ENCODE measurements at places on chromosomes 2 and 18.
A peak's percentile ranks its signal among the peaks of the same experiment; 100 is the strongest.

DNA sequence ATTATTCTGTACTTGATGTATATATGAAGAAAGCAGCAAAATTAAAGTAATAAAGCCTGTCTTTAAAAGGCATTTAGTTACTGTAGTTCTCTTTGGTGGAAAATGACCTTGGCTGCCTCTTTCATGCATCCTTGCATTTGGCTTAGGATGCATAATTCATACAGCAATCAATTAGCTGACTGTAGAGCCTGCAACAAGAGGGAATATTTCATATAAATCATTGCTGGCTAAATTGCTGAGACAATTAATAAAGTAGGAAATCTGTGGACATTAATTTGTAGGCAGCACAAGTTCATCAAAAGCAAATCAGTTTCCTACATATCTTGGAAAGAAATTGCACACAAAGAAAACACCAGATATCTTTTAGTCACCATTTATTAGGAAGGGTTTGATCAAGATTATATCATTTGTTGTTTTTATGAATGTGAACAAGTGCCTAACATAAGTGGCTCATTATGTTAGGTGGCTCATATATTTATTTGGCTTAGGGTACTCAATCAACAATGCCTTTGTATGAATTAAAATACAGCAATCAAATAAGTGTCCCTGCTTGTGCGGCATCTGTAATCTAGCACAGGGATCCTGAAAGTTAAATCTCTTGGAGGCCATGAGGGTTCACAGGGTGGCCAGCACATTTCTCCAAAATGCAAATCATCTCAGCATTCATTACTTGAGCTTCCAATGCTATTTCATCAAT is 220.4 kb upstream of the SPOPL start:
- no peak for DNase-seq

DNA sequence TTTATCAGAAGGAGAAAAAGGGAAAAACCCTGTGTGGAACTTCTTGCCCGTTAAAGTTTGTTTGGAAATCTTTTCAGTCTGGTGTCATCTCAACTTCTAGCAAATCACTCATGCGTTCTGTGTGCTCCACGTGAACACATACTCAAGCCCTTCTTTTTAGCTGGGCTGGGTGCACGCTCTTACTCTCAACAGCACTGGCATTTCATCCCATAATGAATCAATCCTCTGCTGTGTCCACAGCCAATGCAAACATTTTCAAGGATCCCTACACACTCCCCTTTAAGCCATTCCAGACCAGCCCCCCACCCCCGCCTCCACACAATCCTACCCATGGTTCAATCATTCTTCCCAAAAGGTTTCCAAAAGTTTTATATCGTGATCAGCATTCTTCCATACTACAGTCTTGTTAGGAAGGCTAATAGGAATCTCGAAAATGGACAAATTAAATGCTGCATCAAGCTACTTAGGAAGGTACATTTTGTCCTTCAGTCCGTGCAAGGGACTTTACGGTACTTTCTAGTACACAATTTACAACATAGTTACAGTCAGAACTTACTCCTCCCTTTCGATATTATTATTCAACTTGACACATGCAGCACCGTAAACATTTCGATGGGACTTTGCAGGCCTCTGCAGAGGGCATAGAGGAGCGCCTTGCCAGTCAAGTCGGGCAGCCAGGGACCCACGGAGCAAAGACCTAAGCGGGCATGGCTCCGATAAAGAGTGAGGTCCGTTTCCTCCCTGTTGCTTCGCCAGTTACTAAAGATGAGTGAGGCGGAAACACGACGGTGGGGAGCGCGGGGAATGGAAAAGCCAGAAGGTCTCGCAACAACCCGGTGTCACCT is 1.4 kb downstream of the PTGR3 start:
- no peak for DNase-seq

DNA sequence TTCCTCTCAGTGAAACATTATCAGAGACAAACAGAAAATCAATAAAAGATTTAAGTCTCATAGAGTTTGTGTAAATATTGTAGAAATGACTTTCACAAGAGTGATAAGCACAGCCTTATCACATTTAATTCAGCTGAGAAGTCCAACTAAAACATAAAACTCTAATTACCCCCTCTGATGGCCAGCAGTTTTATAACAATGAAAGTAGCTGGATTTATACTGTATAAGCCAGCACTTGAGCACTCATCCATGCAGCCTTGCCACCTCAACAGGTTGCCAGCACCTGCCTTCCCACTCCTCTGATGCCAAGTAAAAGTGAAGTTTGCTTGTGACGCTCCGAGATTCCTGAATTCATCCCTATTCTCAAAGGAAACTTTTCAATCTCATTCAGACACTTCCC is 103.0 kb upstream of the STK39 start:
- DNase-seq: no peak

- DNase-seq: no peak
Observed at GRCh38 chr2:195587966-195588365, 69.1 kb upstream of the SLC39A10 start.

GRCh38 chr18:2410688-2411087 is 160.6 kb downstream of the METTL4 start:
- DNase-seq: no peak

- no peak for DNase-seq
Observed at GRCh38 chr18:75374466-75374865, 53.0 kb downstream of the SMIM21 start.

GRCh38 chr18:57811477-57812125 is 8.5 kb upstream of the ATP8B1 start:
- no peak for DNase-seq

- no peak for DNase-seq
Observed at GRCh38 chr2:145060876-145061275, 541.0 kb upstream of the ZEB2 start.

- DNase-seq: no peak
Observed at GRCh38 chr2:150320608-150321007, 166.9 kb downstream of the RND3 start.

GRCh38 chr18:69158944-69159343 is 241.7 kb upstream of the DOK6 start:
- DNase-seq: no peak

DNA sequence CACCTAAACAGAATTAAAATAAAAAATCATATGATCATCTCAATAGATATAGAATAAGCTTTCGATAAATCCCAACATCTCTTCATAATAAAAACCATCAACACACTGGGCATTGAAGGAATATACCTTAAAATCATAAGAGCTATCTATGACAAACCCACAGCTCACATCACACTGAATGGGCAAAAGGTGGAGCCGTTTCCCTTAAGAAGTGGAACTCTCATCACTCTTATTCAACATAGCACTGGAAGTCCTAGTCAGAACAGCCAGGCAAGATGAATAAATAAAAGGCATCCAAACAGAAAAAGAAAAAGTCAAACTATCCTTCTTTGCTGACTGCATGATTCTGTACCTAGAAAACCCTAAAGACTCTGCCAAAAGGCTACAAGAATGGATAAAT is 510.3 kb downstream of the ZNF804A start:
- no peak for DNase-seq

DNA sequence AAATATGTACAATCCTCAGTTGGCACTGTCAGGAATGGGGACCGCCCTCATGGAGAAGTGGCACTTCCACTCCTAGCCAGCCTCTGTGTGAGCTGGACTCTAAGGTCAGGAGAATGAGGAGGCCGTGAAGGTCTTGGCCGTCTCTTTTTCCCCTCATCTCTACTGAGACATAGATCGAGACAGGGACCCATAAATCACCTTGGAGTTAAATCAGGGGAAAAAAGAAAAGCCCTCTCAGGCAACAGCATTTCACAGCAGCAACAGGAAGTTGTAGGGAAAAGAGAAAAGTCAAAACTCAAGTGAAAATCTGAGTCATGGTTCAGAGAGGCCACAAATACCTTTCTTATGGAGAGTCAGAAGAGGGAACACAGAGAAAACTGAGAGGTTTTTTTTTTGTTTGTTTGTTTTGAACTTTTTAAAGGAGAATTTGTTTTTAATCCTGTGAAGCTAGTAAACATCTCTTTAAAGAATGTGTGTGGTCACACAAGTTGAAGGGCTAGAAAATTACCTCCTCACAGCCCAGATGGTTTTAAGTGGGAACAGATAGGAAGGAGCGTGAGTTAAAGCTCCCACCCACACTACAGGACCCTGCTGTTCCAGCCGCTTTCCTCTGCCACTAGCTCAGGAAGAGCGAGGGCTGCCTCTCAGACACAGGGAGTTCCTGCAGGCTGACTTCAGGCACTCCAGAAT is 30.6 kb upstream of the CYP1B1 start:
- no peak for DNase-seq

- no peak for DNase-seq
Observed at GRCh38 chr2:42693013-42693615, 70.8 kb downstream of the OXER1 start.

- no peak for DNase-seq
Observed at GRCh38 chr2:3630631-3631030, 27.4 kb upstream of the ALLC start.

DNA sequence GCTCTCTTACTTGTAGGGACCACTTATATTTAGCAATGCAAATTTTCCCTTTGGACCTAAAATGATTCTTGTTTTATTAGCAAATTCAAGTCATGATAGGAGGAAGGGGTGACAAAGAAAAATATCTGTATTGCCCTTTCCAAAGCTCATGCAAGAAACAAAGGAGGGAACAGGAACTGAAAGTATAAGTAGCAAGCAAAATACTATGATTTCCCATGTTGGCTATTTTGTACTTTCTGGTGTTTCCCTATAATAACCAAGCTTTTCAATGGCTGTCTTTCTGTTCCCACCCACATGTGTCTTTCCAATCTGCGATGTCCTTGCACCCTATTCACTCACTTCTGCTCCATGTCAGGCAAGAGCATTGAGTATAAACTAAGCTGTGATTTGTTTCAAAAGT is 279.7 kb downstream of the RNF144A start:
- no peak for DNase-seq

DNA sequence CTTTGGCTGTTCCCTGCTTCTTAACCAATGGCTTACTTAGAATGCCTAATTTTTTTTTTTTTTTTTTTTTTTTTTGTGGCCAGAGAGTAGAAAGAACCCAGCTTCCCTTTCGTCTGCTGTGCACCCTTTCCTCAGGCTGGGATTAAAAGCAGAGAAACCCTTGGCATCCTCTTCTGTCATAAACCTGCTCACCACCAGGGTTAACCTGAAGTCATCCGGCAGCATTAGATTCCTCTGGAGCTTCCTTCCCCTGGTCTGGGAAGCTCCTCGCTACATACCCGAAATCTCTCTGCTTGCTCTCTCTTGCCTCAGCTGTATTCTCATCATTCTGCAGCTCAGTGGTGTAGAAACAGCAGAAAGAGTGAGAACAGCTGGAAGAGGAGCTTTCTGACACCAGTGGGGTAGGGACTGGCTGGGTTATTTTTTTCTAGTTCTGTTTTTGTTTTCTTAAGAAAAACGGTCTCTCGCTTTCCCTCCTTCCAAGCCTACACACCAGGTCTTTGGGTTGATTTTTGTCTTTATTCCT is 339.0 kb upstream of the MEIS1 start:
- DNase-seq: no peak

DNA sequence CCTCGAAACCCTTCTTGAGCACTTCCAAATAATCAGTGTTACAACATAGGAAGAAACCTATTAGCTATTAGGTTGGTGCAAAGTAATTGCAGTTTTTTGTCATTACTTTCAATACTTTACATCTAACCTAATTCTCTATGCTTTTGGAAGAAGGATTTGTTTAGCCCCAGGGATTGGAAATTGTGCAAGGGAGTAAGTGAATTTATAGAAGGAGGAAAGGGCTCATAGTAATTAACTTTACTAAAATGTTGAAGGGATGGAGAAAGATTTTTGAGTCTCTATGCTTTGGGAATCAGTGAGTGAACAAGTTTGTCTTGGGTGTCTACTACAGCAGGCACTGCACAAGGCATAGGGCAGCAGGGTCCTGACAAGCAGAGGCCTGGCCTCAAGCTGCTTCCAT is 261.1 kb downstream of the EN1 start:
- DNase-seq: no peak

GRCh38 chr2:26144953-26145680 is 27.8 kb upstream of the GAREM2 start:
- peak; percentile 48 for DNase-seq

DNA sequence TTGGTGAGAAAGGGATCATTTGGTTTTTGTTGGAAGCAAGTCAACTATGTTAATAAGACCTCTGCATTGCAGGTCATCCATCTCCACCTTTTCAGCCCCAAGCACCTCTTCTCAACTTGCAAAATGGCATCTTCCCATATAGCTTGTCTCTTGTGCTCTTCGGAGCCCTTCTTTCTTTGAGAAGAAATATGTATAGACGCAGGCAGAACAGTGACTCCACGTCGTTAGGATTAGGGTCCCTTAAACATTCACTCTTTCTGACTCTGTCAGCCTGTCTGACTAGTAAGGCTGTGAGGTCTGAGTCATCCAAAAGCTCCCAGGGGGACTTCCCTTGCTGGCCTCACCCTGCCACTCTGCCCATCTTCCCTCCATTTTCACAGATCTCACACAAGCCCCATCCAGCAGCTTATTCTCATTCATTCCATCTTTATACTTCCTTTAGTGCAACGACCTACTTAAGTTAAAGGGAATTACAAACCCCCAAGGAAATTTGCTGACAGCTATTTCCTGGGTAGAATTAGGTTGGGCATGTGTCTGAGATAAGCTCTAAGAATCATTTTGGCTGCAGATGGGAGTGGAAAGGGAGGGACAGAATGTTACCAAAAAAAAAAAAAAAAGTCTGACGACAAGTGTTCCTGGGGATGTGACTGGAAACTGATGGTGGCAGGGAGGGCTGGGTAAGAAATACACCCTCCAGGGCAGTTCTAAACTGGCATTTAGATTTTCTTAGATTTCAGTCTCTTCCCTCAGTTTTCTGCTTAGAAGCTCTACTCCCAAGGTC is 37.7 kb upstream of the MEX3C start:
- DNase-seq: no peak

DNA sequence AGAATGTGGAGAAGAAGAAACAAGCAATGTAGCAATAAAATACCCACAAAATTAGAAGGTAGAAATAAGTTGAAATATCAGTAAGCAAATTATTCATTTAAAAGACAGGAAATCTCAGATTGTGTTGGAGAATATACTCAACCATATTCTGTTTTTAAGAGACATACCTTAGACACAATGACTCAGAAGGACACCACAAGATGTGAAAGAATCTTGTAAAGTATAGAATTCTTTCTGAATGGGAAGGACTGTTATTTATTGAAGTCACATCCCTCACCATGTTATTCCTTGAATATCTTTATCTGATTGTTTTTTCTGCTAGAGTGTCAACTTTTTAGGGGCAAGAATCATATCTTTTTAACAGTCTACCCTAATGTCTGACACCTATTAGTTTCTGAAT is 50.4 kb downstream of the CTAGE1 start:
- DNase-seq: no peak

DNA sequence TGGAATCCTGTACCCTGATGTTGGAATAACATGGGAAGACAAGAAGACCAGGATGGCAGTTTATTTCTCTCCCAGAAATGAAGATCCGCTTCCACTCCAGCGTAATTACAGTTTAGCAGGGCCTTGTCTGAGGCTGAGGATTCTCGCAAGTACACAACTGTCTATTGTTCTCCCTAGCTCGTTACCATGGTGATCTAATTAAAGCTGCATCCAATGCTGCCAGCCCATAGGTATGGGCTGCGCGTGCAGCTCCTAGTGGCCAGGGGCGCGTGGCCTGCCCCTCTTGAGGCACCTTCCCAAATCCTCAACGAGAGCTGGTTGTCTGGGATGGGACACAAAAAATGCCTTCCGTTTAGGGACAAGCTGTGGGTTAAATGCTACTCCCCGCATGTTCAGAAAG is 344.9 kb downstream of the CYRIA start:
- no peak for DNase-seq

Measured in T-helper 17 cell (primary cell).